ENCODE measurements at places on chromosomes 2 and 18.

GRCh38 chr2:160275656-160276055 is 75.6 kb upstream of the ITGB6 start:
- DNase-seq, result no peak

GRCh38 chr2:198042189-198042588 is 237.8 kb downstream of the PLCL1 start:
- no peak for DNase-seq

DNA sequence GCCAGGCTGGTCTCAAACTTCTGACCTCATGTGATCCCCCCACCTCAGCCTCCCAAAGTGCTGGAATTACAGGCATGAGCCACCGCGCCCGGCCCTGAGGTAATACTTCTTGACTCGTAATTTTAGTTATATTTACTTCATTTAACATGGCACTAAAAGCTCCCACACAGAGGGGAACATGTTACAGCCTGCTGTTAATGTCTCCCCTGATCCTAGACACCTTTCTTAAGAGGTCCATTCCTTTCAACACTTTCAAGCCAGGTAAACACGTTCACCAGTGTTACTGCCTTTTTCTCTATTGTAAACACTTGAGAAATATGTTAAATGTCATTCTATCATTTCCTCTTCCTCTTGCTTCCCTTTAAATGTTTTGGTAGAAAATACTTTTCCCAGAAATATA is 161.4 kb downstream of the METTL4 start:
- DNase-seq, result no peak

DNA sequence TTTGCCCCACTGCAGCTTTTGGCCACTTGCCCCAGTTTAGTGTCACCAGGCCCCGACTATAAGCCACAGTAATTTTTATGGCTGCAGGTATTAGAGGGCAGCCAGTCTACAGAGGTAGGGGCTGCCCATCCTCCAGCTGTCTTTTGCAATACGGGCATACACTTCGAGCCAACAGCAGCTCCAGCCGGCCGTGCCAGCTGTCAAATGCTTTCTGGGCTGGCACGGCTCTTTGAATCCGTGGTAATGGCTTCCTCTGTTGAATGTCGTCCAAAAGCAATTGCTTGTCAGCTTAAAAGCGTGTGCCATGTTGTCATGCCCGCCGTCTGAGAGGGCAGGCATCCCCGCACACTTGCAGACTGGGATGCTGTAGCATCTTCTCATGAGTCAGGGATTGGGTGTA is 41.3 kb downstream of the BCL2L11 start:
- DNase-seq, result no peak

DNA sequence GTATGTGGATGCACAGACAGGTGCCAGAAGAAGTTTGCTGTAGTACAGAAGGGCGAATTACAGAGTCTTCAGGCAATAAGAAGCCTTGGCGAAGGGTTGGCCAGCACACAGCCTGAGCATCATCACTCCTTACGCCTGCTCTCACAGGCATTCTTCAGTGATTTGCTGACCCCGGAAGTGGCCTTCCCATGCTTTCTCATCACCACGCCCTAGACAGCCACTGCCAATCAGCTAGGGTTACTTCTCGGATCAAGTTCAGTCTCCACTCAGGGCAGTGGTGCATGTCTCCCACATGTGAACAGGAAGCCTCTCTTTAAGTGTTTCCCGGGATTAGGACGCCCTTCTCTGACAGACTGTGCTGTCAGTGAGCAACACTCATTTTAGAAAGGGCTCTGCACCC is 81.8 kb downstream of the C1QL2 start:
- DNase-seq, result no peak

GRCh38 chr18:58955738-58956137 is 91.1 kb downstream of the ZNF532 start:
- no peak for DNase-seq

DNA sequence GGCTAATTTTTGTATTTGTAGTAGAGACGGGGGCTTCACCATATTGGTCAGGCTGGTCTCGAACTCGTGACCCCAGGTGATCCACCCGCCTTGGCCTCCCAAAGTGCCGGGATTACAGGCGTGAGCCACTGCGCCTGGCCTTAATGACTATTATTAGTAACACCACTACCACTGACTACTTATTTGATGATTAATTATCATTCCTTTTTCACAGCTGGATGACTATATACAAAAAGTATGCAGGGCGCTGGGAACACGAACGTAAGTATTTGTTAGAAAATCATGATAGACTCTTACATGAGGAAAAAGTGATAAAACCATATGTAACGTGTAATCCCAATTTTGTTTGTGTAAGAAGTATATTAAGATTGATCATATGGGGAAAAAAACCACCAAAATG is 21.6 kb downstream of the DARS1 start:
- no peak for DNase-seq

DNA sequence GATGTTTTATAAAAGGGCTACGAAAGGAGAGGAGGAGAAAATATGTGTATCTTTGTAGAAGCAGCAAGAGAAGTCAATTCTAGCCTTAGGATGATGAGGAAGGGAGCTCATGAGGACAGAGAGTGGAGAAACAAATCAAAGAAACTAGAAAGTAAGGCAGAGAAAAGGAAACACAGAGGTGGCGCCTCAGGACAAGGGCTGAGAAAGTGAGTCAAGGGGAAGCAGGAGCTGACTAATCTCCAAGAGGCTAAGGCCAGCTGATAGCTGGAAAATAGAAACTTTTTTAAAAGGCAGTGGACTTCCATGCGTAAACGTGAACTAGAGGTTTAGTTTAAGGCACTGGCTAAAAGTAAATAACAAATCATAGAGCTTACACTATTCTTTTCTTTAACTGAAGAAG is 173.3 kb downstream of the ANKRD44 start:
- peak; percentile 37 for DNase-seq

DNA sequence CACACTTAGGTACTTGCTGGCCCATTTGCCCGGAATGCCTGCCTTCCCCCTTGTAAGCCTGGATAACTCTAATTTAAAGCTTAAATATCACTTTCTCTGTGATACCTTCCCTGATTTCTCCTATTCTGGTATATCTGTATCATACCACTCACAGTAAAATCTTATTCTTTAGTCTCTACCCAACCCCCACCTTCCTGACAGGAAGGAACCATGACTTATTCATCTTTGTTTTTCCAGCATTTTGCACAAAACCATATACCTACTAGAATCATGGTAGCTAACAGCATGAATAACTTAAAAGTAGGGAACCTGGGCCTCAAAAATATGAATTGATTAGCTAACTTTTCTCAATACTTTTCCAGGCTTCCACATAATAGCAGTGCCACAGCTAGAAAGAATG is 111.5 kb downstream of the GFPT1 start:
- no peak for DNase-seq

GRCh38 chr2:97731274-97732020 is 18.1 kb downstream of the ZAP70 start:
- no peak for DNase-seq

DNA sequence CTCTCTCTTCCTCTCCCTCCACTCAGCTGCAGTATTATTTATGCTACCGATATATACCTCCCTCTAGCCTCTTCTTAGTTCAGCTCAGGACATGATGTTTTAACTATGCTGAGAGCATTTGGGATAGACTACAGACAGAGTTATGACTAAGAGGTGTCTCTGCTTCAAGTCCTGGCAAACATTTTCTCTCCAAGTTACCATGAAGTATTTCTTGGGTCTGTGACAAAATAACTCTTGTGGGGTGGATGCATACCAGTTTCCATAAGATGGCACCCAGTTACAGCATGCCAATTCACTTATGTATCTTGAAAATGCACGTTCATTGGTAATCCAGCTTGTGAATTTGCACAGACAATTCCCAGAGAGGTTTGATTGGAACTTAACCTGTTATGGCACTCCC is 737.6 kb downstream of the SLC4A3 start:
- no peak for DNase-seq

- no peak for DNase-seq
Observed at GRCh38 chr2:45331410-45331786, 279.7 kb downstream of the SRBD1 start.

GRCh38 chr2:69248232-69248631 is 138.8 kb downstream of the GFPT1 start:
- no peak for DNase-seq

DNA sequence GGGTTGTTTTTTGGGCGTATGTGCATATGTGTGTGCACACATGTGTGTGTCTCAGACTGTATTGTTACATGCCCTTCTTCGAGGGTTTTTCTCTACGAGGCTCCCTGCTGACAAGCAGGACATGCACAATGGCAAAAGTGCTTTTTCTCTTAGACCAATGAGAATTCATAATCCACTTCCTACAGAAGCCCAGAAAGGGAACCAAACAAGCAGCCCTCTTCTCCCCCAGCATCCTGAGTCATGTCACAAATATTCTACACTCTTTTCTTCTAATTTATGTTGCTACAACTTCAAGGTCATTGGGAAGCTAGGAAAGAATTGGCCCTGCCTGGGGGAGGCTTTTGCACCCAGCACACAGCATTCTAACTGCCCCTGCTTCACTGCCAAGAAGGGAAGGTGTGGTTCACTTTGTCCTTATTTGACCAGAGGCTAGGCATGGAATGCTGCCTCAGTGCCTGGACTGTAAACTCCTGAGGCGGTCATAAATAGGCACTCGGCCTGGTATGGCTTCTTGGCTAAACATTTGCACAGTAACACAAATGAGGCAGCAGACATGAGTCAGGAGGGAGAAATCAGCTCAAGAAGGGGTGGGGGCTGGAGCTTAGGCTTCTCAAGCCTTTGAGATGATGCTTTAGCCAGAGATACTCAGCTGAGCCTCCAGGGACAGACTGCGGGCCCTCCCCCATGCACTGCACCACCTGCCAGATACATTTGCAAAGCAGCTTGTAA is 92.7 kb upstream of the KLF7 start:
- DNase-seq, result no peak

DNA sequence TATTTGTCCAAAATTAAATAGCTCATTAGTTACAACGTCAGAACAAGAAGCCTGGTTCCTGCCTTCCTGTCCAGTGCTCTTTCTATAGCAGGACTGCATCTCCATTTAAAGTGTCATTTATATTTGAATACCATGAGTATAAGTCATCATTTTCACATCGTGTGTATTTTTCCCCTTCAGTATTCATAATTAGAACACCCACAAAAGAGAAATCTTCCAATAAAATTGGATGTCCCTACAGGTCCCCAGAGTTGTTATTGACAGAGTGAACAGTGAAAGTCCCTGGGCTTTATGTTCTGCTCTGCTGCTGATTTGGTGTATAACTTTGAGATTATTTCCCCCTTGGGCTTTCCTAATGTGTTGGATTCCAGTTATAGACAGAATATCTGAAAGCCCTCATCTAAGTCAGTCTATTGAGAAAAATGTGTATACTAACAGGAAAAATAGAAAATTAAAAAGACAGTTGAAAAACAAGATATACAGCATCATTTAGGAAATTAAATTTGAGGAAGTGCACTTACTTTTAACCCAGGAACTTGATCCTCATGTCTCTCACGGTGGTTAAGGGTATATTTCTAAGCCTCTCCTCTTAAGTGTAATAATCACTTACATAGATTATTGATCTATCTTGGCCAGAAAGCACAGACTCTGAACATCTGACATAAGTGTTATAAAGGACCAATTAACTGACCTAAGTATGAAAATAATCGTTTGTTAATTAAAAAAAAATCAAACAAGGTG is 15.2 kb upstream of the REV1 start:
- no peak for DNase-seq

DNA sequence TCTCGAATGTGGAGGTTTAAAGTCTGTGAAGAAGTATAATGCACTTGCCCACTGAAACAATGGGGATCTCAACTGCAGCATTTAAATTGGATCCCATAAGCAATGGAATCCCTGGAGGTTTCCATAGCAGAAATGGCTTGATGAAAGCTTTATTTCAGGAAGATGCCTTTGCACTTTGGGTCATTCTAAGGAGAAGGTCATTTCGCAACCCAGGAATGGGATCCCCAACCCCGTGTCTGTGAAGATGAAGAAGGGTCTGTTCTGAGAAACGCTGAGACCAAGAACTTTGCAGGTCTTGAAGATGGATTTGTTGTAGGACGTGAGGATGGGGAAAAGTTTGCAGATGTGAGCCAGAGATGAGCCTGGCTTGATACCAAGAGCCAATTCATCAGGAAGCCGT is 1.8 kb upstream of the KCNG3 start:
- DNase-seq, result no peak

- DNase-seq, result no peak
Observed at GRCh38 chr2:238999291-238999741, 151.4 kb downstream of the TWIST2 start.

DNA sequence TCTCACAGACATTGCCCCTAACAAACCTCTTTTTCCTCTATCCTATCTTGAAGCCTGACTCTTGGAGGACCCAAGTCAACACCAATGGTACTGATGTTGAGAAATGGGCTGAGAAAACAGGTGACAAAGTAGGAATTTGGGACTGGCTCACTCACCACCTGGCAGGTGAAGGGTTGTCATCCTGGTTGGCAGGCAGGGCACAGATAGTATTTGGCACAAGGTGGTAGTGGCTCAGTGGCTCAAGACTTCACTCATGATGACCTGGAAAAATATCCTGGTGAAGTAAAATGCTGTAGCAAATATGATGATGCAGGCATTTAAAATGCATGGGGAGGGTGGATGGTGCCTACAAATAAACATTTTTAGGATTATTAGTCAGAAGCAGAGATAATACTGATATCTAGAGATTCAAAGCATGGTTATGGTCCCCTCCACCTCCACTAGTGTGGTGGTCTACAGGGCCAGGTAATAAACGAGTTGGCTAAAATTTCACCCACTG is 38.0 kb upstream of the GLS start:
- no peak for DNase-seq

DNA sequence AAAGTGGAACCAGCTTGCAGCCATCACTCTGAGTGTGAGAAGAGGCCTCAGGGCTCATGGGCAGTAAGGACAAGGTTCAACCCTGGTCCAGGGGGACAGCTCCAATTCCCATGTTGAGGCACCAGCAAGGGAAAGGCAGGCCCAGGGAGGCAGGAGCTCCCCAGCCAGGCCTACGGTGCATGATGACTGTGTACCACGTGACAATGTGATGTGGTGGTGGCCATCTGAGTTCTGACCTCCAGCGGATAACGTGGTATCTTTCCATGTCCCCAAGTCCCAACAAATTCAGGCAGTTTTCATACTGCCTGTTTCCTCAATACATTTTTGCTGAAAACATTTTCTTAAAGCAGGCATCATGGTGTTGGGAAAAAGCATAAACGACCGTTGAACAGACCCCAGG is 36.1 kb upstream of the COL6A3 start:
- no peak for DNase-seq
